ENCODE measurements at places on chromosomes 7 and 10.
A peak's percentile ranks its signal among the peaks of the same experiment; 100 is the strongest.

DNA sequence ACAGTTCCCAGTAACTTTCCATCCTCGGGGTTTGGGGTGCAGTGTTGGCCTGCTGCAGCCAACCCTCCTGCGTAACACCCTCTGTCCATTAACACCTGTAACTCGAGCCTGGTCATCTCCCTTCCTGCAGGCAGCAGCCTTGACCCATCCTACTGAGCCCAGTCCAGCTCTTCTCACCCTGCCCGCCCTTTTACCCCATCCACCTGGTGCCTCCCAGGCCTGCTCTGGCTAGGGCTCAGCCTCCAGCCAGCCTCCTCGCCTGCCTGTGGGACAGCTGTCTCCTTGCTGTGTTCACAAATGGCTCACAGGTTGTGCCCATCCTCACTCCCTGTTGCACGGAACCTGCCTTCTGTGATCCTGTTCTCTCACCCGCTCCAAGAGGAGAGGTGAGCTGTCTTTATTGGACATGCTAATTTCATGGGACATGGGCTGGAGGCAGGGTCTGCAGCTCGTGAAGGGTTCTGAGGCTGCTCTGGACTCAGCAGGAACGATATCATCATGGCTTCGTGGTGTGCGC is 277.2 kb upstream of the TCERG1L start:
- no peak for DNase-seq

- no peak for DNase-seq
These were observed 17.6 kb upstream of the FGFR2 start for GRCh38 chr10:121615836-121616235.

DNA sequence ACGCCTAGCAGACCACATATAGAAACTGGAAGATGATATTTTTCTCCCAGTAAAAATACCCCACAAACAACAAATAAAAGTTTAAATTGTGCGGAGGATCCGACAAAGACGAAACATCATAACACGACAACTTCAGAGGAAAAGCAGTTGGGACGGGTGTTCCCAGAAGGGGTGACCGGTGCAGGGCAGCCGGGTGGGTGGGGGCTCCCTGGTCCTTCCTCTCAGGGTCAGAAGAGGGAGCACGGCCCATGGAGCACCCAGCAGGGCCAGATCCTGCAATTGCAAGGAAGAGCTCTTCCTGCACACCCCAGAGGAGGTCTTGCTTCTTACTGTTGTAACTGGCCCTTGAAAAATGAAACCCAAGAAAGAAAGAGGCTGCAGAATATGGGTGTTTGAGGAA is 608.5 kb upstream of the MKI67 start:
- no peak for DNase-seq

GRCh38 chr7:69412331-69413146 is 185.7 kb upstream of the AUTS2 start:
- DNase-seq = peak; percentile 7
